ENCODE measurements at places on chromosomes 13 and 19.

DNA sequence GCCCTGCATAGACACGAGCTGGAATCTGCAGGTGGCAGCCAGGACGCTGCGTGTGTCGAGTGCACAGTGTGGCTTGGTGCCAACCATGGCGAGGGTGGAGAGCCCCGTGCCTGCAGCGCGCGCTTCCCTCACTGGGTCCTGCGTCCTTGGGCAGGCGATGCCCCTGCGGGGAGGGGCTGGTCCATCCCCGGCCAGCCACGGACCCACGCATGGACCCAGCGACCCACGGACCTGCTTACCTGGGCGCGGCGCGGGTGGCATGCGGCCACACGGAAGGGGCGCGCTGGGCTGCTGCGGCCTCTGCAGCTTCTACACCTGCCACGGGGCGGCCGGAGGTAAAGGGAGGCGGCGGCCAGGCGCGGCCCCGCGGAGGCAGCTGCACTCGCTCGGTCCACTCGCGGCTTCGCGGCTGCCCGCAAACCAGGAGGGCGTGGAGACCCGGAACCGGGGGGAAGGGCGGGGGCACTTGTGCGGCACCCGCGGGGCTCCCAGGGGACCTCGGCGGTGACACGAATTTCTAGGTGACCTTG, 569 bp upstream of the MCF2L start:
- no peak for DNase-seq

- no peak for DNase-seq
These were observed 599.7 kb upstream of the SLITRK1 start for GRCh38 chr13:84481958-84482357.

- DNase-seq = no peak
These were observed 93.1 kb downstream of the RNASEH2B start for GRCh38 chr13:51002736-51003135.

GRCh38 chr13:113995051-113995601, 21.2 kb upstream of the C13orf46 start:
- no peak for DNase-seq

GRCh38 chr13:64718116-64718515, 2512.0 kb downstream of the PCDH9 start:
- no peak for DNase-seq
